ENCODE measurements at places on chromosomes 3 and 15.

GRCh38 chr3:32084870-32085269 is 21.6 kb upstream of the GPD1L start:
- DNase-seq = no peak

DNA sequence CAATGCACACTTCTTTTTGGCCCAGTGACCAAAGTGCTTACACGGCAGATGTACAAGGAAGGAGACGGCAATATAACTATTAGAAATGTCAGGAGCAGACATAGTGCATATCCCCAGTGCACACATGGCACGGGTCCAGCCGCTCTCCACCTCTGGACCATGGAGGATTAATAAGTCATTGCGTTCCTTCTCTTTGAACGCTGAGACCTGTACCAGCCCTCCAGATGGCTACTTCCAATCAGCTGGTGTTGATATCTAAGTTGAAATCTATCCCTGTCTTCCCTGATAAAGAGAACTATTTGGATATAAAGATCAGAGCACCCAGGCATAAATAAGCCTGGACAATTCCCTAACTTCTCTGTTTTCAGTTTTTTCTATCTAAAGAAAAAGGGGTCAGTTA is 212.5 kb downstream of the CADPS start:
- DNase-seq = no peak

DNA sequence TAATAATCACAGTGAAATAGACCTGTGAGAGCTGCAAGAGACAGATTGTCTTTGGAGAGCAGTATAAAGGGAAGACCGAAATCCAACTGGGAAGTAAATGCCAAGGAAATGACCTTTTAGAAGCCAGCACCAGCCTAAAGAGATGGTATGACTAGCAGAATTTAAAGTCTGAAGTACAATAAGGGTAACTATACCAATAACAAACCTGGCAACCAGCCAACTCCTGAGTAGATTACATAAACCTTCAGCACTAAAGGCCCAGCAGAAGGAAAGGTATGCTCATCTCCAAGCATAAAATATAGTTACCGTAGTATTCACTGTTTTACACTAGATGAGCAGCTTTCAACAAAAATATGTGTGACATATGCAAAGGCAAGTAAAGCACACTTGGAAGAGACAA is 155.1 kb upstream of the SATB1 start:
- no peak for DNase-seq

DNA sequence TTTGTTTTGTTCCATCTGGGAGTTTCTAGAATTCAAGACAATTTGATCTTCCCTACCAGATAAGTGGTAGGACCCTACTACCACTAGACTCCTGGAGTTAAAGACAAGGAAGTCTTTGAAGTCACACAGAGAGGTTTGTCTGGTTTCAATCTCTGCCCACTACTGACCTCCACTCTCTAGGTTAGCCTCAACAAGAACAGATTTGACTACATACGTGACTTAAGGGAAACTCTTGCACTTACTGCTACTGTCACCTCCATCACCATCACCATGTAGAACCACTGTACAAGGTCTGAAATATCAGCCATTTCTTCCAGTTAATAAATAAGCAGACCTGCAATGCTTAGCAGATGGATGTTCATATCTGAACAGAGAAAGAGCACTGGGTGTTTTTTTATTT is 148.3 kb upstream of the ARHGEF26 start:
- DNase-seq = no peak

DNA sequence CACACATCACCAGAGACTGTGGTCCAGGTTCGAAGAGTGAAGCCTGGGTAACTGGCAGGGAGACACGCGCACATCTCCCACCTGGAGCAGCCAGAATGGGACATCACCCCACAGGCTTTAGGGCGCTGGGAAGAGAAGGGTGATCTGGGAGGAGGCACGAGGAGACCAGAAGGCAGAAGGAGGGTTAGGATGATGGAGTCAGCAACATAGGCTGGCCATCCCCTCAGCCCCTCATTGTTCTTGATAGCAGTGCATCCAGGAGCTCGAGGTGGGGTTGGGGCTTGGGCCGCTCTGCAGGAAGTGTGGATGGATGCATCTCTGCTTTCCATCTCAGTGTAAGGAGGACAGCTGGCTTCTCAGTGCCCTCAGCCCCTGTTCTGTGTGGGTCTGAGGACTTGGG is 15.2 kb downstream of the PLA2G4F start:
- DNase-seq = no peak

DNA sequence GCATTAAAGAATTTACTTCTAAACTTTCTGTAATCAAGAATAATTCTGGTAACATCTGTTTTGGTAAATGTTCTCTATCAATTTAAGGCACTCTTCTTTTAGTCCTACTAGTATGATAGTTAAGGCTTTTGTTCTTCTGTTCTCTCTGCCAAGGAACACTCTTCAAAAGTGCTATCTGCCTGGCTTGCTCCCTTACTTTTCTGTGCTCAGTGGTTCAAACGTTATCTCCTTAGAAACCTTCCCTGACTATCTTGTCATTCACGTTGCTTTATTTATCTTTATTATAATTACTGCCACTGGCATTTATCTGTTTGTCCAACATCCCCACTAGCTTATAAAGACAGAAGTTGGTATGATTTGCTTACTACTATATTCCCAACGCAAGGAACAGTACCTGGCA is 59.2 kb downstream of the RFX7 start:
- DNase-seq = no peak

DNA sequence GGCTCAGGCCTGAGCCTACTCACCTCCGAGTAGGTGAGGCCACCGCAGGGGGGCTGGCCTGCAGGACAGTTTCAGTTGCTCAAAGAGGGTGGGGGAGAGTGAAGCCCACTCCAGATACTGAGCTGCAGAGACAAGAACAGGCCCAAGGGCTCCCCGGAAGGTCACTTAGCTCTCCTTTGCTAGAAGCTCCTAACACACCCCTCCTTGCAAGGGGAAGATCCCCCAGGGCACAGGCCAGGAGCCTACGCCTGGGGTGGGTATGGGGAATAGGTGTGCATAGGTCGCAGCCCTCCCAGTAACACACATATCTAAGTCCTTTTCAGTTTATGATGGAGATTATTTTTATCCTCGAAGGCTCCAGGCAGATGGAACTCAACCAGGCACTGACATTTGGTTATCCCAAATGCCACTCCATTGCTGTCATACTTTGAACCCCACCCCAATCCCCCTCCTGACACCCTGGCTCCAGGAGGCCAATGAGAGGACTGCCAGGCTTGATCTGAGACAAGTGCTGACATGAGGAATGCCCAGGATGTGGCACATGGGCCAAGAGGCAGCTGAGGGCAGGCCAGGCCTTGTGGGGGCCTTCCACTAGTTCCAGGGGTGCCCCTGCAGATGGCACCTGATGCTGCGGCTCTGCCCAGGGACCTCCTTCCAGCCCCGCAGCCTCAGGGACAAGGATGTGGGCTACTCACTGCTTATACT is 1.1 kb upstream of the MUSTN1 start:
- no peak for DNase-seq

- DNase-seq = no peak
These were observed 7.0 kb downstream of the CMTM6 start for GRCh38 chr3:32495609-32496008.
